ENCODE measurements at places on chromosomes 4 and X.

DNA sequence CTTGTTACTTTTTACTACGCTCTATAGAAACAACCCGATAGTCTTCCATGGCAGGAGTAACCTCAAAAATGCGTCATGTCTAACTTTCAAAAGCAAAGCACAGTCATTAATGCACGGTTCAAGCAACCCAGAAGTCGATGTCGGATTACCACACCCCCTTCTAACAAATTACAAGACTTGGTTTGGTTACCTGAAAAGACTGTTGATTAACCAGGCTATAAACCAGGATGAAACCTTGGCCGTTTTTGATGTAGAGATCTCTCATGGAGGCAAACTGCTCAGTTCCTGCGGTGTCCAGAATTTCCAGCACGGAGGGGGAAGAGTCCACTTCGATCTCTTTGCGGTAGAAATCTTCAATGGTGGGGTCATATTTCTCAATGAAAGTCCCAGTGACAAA, 2.4 kb downstream of the RAP2C start:
- DNase-seq, result no peak

GRCh38 chr4:85154591-85154990, 188.1 kb upstream of the WDFY3 start:
- DNase-seq, result no peak

DNA sequence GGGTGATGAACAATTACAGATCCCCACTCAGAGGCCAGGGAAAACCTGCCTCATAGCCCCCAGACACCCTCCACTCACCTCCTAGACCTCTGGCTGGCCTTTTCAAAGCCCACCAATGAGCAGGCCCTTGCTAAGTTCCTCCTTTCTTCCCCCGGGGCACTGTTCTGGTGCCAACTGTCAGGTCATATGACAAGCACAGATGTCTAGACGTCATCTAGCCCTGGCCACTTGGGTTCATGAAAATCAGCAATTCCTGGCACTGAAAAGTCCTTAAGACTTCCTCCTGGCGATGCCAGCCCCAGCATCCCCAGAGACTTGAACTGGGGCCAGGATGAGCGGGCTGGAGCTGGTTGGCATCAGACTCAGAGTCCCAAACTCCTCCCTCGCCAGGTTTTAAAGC, 115.6 kb upstream of the NALF2 start:
- DNase-seq, result no peak

GRCh38 chrX:10039821-10040793, 72.9 kb downstream of the CLDN34 start:
- no peak for DNase-seq

DNA sequence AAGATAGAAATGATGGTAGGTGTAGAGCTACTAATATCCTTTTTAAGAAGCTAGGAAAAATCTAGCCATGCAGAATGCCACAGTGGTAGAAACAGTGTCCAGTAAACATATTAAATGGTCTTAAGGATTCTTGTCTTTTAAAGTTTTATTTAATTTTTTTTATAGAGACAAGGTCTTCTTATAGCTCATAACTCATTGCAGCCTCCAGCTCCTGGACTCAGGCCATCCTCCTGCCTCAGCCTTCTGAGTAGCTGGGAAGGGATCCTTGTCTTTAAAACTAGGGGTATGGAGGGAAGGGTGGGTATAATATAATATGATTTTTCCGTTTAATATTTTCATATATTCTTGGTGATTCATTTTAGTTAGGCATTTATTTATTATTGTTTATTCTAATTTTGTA, 3.8 kb downstream of the TMEM165 start:
- no peak for DNase-seq

DNA sequence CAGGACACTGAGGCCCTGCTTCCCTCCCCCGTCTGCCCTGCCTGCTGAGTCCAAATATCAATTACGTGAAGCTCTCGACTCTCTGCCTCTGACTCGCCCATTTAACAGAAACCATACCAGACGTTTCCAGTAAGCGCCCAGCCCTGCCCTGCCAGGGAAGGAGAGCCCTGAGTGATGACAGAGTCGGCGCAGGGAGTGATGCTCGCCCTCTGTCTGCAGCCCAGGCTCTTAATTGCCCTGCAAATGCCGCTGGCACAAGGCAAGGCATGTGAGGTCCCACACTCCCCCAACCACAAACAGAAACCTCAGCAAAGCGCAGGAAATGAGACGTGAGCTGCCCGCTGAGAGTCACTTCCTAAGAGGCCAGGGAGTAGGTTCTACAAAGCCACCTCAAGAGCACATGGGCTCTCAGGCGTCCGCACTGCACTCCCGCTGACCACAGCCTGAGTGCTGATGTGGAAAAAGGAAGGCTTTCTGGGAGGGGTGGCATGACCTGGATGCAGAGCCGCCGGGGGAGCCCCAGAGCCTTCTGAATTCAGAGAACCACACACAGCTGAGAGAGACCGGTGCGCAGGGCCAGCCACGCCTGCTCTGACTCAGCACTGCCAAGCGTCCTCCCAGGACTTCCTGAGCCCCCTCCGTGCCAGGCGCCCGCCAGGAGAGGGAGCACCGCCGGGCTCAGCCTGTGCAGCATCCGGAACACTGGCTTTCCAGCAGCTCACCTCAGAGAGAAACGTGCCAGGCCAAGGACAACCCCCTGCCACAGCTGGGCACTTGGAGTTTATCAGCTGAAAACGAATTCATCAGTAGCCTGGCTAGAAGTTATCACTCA, 5.3 kb downstream of the ZFYVE28 start:
- peak; percentile 72 for DNase-seq

DNA sequence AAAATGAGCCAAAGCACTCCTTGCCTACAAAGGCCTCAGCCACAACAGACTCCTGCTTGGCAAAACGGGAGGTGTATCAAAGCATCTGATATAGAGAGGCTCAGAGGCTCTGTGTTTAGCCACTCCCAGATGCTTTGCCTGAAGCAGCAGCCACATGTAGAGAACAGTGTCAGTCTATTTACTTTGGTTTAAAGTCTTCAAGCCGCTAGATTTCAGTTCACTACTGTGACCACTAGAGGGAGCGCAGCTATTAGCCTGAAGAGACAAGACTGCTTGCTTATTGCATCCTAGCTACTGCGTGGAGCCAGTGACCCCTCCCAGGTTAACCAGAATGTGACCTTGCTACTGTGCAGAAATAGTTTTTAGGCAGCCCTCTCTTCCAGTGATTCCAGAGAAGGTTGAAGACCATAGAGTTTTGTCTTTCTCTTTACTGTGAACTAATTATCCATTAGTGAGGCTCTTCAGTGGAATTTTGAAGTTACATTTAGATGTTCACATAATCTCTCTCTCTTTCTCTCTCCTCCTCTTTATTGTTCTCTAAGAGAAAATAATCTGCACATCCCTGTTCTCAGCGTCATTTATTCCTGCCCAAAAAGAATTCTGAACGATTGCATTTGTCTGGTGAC, 39.3 kb downstream of the BMP3 start:
- peak; percentile 64 for DNase-seq

DNA sequence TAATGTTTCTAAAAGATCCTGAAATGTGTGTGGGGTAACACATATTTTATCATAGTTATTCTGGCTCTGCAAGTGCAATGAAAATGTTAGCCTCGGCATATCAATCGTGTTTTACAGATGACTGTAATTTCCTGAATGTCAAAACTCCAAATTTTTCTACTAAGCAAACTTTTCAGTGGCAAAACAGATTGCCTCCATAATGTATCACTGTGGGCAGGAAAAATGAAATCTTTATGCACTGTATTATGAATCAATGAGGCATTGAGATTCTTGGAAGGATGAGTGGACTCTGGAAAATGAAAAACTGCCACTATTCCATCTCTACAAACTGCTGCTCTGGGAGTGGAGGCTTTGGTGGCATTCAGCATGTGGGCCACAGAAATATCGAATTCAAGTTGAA, 160.1 kb upstream of the MBNL3 start:
- DNase-seq, result no peak

DNA sequence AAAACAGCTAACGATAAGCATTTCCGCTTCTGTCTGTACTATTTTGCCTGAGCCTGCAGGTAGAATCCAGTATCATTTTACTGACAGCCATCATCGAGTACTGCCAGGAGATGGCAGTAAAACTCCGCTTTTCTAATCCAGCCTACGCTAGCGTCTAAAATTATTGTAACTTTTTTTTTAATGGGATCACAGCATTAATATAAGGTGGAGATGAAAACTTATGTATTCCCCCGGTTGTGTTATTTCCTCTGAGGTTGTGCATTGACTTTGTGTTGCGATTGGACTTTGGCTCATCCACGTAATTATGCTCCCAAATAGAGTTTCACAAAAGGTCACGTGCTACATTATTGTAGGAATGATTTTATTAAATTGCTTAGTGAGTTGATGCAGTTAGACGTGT, 248.1 kb downstream of the C4orf33 start:
- DNase-seq, result peak; percentile 58

GRCh38 chrX:103063918-103064434, at the start of gene BEX1:
Gene BEX1, minus strand, starts transcription at chrX:103064171. Its CDS starts 897 bp downstream, at chrX:103063274.
- DNase-seq, result no peak

DNA sequence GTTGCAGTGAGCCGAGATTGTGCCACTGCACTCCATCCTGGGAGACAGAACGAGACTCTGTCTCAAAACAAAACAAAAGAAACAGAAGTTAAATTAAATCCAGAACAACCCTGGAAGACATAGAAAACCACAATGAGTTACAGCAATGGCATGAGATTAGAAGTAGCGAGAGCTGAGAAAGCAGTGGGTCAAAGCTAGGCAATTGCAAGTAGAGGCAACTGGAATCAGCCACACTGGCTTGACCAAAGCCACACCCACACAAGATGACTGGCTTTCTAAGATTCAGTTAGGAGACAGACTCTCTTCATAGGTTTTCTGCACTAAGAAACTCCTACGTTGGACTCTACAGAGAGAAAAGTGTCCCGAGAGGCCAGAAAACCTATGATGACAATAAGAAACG, 443.0 kb downstream of the GPM6A start:
- DNase-seq, result no peak

GRCh38 chr4:184961660-184962059, 56.6 kb upstream of the HELT start:
- DNase-seq, result no peak

- no peak for DNase-seq
These were observed 3.4 kb downstream of the NCAPG start for GRCh38 chr4:17814140-17814539.

DNA sequence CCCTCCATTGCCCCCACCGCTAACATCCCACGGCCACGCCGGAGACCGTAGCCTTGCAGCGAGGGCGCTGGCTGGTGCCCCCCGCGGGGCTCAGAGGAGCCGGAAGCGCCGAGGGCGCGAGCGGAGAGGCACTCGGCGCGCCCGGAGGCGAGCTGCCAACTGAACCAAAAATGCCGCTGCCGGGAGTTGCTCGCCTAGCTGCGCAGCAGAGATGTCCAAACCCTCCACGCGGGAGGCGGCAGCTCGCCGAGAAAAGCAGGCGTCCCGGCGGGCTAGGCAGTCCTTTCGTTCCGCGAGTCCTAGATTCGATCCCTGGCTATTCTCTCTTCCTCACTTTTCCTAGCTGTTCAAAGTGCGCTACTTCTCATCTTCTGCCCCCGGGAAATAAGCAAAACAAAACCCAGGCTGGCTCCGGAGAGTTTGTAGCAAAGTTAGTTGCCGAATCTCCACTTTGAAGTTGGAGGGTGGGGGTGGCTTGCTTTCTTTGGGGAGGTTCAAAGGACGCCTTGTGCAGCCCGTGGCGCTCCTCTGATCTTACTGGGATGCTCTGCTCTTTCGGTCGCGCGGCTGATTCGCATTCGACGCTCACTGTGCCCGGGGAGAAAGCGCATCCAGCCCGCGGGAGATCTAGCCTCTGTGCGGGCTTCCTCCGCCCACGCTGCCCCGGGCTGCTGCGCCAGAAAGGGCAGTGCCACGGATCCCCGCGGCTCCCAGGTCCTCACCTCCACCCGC, 723 bp downstream of the NKX6-1 start:
- DNase-seq, result peak; percentile 8

GRCh38 chr4:152691761-152692160, 12.0 kb upstream of the TMEM154 start:
- DNase-seq, result no peak
